ENCODE measurements at places on chromosomes 12 and 14. TPM values are rescaled to one million over a fixed set of nuclear protein-coding genes. Genes with fewer than 3 reads are reported as not detected.

The PLEKHH1 gene
- 40.0 TPM for total RNA-seq

DNA sequence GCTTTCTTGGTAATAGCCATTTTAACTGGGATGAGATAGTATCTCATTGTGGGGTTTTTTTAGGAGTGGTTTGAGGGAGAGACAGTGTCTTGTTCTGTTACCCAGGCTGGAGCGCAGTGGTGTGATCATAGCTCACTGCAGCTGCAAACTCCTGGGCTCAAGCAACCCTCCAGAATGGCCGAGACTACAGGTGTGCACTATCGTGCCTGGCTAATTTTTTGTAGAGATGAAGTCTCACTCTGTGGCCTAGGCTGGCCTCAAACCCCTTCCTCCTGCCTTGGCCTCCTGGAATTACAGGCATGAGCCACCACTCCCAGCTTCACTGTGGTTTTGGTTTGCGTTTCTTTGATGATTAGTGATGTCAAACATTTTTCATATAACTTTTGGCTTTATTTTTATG lies 293.6 kb downstream of the ERC1 start:
- DNase-seq = no peak

GRCh38 chr14:58362798-58363412 lies 32.8 kb upstream of the TOMM20L start:
- DNase-seq = no peak

The ARHGAP9 gene
- 0.52 TPM for total RNA-seq

- no peak for DNase-seq
These were observed 4.6 kb upstream of the POU6F1 start for GRCh38 chr12:51222461-51222860.

DNA sequence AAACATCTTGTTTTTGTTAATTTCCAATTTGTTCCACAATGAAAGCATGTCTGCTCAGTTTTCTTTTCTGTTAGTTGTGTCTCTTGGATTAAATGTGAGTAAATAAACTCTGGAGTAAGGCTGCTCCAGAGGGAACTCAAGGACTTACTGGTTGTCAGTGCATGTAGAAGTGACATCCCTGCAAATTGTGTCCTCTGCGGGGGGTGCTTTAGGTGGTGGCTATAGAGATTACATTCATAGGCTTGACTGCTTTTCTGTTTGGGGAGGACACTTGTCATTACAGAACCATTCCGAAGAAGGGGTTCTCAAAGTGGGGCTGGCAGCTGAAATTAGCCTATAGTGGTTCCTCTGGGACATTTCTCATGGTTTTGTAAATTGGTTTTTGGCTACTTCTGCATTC lies 8.8 kb downstream of the TMTC2 start:
- DNase-seq = no peak

- DNase-seq = no peak
These were observed 37.9 kb upstream of the NCOR2 start for GRCh38 chr12:124605150-124605882.

- DNase-seq = no peak
These were observed 16.0 kb upstream of the EIF5 start for GRCh38 chr14:103317976-103318580.

DNA sequence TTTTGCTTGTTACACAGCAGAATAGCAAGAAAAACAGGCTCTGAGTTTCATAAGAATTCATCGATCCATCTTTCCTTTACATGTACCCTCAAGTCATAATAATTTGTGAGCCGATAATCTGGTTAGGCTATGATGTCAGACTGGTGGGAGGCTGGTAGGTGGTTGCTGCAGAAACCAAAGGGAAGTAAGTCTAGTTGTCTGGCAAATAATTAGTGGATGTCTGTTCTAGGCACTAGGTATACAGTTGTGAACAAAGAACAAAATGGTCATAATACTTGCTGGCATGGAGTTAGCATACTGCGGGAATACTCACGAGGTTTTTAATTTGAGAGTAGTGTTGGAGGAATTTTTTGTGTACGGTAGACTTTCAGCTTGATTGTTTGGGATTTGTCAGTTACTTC lies 8.8 kb downstream of the SUSD6 start:
- DNase-seq = no peak

DNA sequence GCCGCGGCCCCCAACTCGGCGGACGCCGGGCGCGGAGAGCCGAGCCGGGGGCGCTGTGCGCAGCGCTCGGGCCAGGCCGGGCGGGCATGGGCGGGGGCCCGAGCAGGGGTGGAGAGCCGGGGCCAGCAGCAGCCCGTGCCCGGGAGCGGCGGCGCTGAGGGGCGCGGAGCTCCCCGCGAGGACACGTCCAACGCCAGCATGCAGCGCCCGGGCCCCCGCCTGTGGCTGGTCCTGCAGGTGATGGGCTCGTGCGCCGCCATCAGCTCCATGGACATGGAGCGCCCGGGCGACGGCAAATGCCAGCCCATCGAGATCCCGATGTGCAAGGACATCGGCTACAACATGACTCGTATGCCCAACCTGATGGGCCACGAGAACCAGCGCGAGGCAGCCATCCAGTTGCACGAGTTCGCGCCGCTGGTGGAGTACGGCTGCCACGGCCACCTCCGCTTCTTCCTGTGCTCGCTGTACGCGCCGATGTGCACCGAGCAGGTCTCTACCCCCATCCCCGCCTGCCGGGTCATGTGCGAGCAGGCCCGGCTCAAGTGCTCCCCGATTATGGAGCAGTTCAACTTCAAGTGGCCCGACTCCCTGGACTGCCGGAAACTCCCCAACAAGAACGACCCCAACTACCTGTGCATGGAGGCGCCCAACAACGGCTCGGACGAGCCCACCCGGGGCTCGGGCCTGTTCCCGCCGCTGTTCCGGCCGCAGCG lies 639 bp downstream of the FZD10 start:
- no peak for DNase-seq

- DNase-seq = no peak
These were observed 9.8 kb downstream of the GPR135 start for GRCh38 chr14:59455411-59455810.

The NR1H4 gene
- total RNA-seq = 9.5 TPM

DNA sequence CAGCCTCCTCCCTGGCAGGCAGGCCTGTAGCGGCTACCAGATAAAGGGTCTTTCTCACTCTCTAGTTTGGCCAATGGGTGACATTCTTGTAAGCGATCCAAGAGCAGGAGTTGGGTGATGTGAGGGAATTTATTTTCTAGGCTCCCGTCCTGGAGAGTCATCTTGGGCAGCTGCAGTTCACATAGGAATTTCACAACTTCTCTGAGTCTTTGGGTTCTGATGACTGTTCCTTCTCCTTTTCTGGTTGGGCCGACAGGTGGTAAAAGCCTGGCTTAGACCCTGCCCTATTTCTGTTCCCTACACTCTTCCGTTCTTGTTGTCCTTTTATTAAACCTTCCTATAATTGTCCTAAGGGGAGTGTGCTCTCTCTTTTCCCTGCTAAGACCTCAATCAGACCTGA lies 42.6 kb upstream of the POC1B start:
- no peak for DNase-seq

The SERPINA5 gene
- 4.9 TPM for total RNA-seq

The LIN7A gene
- 32.7 TPM for total RNA-seq

The KCNJ8 gene
- 7.8 TPM for total RNA-seq

DNA sequence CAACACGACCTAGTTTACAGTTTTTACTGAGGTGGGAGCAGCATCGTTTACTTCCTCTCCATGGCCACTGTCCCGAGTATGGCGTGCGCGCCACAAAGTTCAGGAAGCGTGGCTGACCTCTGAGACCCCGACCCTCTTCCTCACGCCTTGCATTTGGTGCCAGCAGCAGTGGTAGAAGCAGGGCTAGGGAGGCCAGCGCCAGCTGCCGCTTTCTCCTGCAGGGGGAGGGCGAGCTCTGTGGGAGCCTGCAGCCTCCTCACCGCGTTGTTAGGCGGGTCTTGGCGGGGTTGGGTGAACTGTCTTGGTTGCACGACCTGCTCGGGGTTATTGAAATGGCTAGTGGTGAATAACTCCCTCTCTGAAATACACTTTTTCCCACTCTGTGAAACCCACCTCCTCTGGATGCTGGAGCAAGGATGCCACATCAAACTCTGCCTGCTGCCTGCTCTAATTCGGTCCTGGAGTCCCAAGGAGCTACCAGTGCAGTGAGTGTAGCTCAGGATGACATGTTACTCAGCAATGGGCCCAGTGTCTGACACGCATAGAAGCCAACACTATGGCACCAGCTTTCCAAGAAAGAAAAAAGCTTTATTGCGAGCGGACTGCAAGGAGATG lies 22.3 kb upstream of the TDRD9 start:
- no peak for DNase-seq

The SLC5A8 gene
- 1.0 TPM for total RNA-seq

DNA sequence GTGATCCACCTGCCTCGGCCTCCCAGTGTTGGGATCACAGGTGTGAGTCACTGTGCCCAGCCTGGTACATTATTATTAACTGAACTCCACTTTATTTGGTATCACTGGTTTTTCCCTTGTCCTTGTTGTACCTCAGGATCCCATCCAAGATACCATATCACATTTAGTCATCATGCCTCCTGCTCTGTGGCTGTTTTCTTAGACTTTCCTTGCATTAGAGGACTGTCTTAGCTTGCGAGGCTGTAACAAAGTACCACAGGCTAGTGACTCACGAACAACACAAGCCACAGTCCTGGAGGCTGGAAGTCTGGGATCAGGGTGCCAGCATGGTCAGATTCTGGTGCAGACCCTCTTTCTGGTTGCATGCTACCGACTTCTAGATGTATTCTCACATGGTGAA lies 12.2 kb downstream of the KLC1 start:
- DNase-seq = no peak

DNA sequence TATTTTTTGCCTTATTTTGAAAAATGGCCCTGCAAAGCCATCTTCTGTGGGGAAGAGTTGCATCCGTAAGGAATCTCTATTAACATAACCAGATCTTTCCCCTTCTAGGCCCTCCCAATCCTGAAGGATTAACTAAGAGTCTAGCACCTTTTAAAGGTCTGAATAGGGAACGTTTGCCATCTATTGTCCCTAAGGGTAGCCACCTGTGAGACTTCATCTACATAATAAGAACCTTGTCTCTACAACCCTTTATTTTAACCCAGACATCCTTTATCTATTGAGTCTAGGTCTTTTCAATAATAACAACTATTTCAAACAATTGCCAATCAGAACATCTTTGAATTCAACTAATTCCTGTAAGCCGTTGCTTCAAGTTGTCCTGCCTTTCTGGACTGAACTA lies 4.4 kb downstream of the EDDM3B start:
- no peak for DNase-seq

The LMO3 gene
- 4.1 TPM for total RNA-seq

The NFE2 gene
- 0.24 TPM for total RNA-seq

The KLRC4 gene
- total RNA-seq = not detected

GRCh38 chr12:16300122-16300521 lies 22.6 kb upstream of the SLC15A5 start:
- no peak for DNase-seq
